A549 treated with GW870086 at 1 μM for 4 hours (cell line): ENCODE measurements at places on chromosomes 2 and 18. TPM values are rescaled to one million over a fixed set of nuclear protein-coding genes. Genes with fewer than 3 reads are reported as not detected.

Gene ATP8B1
- 6.2 to 8.8 TPM (median 7.6 TPM) in 5 replicates for total RNA-seq

Gene FSIP2
- not detected in 5 replicates for total RNA-seq

Gene KIF1A
- total RNA-seq = 0.48 to 1.3 TPM (median 0.83 TPM) in 5 replicates

Gene APCDD1
- not detected in 5 replicates for total RNA-seq

Gene PTMA
- total RNA-seq = 1,418 to 1,591 TPM (median 1,483 TPM) in 5 replicates
